Natural killer cell treated with Interleukin-12 subunit alpha and Interleukin-12 subunit beta and Interleukin-15 and Interleukin-18, amount 100 ng/mL, for 72 hours (primary cell): ENCODE measurements at places on chromosomes 7 and 10. TPM values are rescaled to one million over a fixed set of nuclear protein-coding genes. Genes with fewer than 3 reads are reported as not detected.

DNA sequence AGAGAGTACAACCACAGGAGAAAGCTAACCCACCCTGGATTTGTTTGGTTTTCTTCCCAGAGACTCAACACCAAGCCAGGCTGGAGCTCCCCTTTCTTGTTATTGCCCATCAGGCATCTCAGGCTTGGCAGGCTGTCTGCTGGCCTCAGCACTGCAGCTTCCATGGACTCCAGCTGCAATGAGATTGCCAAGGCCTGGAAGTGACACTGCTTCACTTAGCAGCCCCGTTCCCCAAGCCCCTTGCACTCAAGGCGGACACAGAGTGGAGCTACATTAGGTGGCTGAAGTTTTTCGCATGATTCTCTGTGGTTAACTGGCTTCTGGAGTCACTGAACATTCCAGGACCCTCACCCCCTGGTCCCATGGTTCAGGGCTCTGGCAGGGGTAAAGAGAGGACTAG, 163.1 kb upstream of the GDF10 start:
- no peaks in the 10 kb centered on the region for H3K4me1 ChIP-seq
- no peak for DNase-seq
- no peaks in the 10 kb centered on the region for H3K36me3 ChIP-seq
- H3K27me3 ChIP-seq: no peaks in the 10 kb centered on the region
- no peak overlapping the region for H3K27ac ChIP-seq

DNA sequence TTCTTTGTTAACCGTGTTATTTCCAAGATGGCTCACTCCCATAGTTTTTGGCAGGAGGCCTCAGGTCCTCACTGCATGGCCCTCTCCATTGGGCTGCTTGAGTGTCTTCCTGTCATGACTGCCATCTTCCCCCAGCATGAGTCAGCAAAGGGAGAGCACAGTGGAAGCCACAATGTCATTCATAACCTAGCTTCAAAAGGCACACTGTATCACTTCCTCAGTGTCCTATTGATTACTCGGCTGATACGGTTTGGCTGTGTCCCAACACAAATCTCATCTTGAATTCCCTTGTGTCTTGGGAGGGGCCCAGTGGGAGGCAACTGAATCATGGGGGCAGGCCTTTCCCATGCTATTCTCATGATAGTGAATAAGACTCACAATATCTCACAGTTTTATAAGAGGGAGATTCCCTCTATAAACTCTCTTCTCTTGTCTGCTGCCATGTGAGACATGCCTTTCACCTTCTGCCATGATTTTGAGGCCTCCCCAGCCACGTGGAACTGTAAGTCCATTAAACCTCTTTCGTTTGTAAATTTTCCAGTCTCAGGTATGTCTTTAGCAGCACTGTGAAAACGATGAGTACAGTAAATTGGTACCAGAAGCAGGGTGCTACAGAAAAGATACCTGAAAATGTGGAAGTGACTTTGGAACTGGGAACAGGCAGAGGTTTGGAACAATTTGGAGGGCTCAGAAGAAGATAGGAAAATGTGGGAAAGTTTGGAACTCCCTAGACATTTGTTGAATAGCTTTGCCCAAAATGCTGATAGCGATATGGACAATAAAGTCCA, 106.5 kb downstream of the PRLHR start:
- peaks cover 14% of the 10 kb centered on the region for H3K27me3 ChIP-seq
- H3K4me1 ChIP-seq: no peaks in the 10 kb centered on the region
- H3K36me3 ChIP-seq: no peaks in the 10 kb centered on the region
- DNase-seq: no peak
- no peak overlapping the region for H3K27ac ChIP-seq
- H3K4me3 ChIP-seq: no peak overlapping the region

DNA sequence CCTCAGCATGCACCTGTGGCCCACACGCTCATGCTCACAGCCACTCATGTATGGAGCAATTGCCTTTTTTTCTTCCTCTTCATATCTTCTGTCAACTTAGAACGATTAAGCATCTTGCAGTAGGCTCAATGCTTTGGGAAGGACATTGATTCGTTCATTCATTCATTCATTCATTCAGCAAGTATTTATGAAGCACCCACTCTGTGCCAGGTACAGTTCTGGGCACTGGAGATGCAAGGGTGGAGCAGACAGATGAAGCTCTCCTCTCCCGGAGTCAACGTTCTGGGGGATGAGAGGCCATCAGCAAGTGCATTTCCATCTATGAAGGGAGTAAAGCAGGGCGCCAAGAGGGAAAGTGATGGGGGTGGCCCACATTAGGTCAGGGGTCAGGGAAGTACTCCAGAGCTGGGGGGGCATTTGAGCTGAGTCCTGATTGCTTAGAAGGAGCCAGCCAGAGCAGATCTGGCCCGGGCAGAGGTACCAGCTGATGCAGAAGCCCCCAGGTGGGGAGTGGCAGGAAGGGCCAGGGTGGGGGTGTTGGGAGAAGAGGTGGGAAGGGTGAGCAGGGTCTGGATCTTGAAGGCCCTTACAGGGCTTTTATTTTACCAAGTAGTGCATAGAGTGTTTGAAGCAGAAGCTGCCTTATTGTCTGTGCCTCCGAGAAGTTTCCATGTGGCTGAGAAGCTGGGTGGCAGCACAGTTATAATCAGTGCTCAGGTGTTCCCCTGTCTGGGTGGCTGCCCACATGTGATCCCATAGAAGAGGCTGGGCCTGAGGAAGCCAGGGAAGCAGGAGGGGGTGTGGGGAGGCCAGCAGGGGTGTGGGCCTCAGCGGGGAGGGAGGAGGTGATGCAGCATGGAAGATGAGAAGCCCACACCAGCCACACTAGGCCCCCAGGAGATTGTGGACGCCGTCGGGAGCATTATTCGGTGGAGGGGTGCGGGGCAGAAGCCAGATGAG, 36.2 kb downstream of the CHST3 start:
- no peak overlapping the region for H3K4me3 ChIP-seq
- H3K4me1 ChIP-seq: peaks cover 5% of the 10 kb centered on the region
- DNase-seq: no peak
- no peaks in the 10 kb centered on the region for H3K36me3 ChIP-seq
- peaks cover 3% of the 10 kb centered on the region for H3K27me3 ChIP-seq

BBS9 gene
- 17.8 TPM for total RNA-seq

DNA sequence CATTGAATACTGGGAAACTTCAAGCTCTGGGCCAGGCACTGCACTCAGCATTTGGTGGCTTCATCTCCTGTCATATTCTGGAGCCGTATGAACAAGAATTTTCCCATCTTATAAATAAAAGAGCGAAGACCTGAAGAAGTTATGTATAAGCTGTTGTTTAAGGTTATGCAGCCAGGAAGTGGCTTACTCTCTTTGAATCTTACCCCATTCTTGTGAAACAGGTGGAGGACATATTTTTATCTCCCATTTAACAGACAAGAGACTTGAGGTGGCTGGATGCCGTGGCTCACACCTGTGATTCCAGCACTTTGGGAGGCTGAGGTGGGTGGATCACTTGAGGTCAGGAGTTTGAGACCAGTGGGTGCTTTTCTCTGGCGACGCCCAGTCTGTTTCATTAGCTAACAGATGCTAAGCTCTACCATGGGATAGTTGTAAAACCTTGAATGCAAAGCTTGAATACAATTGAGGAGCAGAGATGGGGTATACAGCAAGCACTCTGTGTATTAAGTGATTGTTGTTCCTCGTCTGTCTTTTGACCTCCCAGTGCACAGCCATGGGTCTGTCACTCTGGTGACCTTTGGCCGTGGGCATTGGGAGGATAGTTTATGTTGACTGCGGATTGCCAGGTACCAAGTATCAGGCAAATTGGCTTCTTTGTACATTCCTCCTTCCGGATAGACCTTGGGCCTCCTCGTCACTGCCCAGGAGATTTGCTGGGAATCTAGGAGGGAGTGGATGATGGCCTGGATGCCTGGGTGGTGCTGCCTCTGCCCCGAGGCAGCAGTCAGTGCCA, 85.8 kb downstream of the GRK5 start:
- H3K27ac ChIP-seq: peak overlapping the region; percentile 89
- H3K4me1 ChIP-seq: peaks cover 44% of the 10 kb centered on the region
- H3K4me3 ChIP-seq: no peak overlapping the region
- no peaks in the 10 kb centered on the region for H3K36me3 ChIP-seq

DNA sequence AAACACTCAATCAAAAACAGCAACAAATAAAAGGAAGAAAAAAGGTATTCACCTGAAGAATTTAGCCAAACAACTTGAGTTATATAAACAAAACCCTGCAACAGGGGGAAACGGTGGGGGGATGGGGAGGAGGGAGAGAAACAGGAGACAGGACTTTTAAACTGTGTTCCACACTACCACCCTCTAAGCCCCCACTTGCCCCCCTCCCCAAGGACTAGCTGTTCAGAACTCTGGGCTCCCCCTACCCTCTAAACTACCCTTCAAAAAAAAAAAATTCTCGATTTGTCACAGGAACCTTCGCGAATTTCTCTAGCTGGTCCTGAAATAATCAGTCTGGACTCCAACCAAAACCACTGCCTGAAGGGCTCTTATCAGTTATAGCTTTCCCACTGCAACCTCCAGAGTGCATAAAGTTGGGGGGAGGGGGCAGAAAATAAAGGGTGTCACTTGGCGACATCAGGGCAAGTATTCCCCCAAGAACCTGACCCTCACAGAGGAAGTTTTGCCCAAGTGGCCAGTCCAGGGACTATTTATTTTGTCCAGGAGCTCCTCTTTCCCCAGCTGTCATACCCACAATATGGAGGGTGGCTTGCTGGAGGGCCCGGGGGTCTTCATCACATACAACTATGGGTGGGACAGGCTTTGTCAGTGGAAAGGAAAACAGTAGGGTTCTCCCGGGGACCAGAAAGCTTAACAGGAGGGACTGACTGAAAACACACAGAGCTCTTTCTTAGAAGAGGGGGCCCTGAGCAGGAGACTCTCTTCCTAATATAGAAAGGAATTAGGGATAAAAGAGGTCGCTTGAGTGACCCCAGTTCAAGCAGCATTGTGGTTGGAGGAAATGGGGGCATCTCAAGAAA, 1.3 kb downstream of the UBE2H start:
- peaks cover 8% of the 10 kb centered on the region for H3K4me1 ChIP-seq
- no peak for DNase-seq
- no peak overlapping the region for H3K4me3 ChIP-seq
- H3K27me3 ChIP-seq: no peaks in the 10 kb centered on the region
- peaks cover 10% of the 10 kb centered on the region for H3K36me3 ChIP-seq
- no peak overlapping the region for H3K27ac ChIP-seq

GRCh38 chr7:123472750-123473445, 61.5 kb downstream of the IQUB start:
- H3K4me3 ChIP-seq: no peak overlapping the region
- peaks cover 5% of the 10 kb centered on the region for H3K36me3 ChIP-seq
- H3K4me1 ChIP-seq: no peaks in the 10 kb centered on the region
- DNase-seq: no peak

- H3K27ac ChIP-seq: no peak overlapping the region
- no peak overlapping the region for H3K4me3 ChIP-seq
- H3K27me3 ChIP-seq: no peaks in the 10 kb centered on the region
- DNase-seq: no peak
- H3K36me3 ChIP-seq: no peaks in the 10 kb centered on the region
These were observed 522.5 kb downstream of the ETV1 start for GRCh38 chr7:13466874-13467547.

- H3K27ac ChIP-seq: peak overlapping the region; percentile 94
- DNase-seq: peak; percentile 76
- H3K27me3 ChIP-seq: no peaks in the 10 kb centered on the region
These were observed 51.2 kb upstream of the CARD11 start for GRCh38 chr7:3094701-3095445.

DNA sequence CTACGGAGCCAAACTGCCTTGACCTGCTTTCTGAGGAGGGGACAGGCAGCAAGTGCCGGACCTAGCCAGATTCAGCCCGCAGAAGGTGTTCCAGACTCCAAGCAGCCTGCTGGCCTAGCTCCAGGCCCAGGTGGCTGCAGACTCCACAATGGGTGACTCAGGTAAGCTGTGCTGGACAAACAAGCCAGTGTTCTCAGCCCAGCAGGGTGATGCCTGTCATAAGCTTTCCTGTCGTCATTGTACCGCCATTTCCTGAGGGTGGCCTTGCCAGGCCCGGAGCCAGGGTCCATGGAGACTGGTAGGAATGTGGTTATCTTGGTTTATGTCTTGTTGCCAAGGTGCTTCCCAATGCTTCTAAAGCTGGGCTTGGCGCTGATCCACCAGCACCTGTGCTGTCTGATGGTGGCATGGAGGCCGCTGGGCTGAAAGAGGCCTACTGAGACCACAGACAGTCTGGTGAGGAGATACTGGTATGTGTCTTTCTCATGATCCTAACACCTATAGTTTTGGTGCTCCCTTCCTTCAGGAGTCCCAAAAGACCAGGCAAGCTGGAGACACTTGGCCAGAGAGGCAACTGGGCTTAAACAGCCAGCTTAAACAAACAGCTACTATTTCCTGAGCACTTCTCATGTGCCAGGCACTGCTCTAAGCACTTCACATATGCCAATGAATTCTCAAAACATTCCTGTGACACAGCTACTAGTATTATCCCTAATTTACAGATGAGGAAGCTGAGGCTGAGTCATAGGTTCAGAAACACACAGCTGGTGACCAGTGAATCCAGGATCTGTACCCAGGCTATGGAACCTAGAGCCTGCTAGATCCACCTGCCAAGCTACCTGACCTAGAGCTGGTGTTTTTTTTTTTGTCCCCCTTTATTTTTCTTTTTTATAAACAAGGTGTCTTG, 42.0 kb downstream of the ZC3HC1 start:
- H3K36me3 ChIP-seq: no peaks in the 10 kb centered on the region
- DNase-seq: no peak
- H3K27me3 ChIP-seq: no peaks in the 10 kb centered on the region
